GM12878 (cell line): ENCODE measurements at places on chromosomes 2 and 18.

GRCh38 chr2:85868822-85869221 lies 20.0 kb downstream of the ST3GAL5 start:
- no peak for DNase-seq

- DNase-seq, result peak; percentile 20
These were observed 105.4 kb downstream of the KCNH7 start for GRCh38 chr2:162732946-162733698.

DNA sequence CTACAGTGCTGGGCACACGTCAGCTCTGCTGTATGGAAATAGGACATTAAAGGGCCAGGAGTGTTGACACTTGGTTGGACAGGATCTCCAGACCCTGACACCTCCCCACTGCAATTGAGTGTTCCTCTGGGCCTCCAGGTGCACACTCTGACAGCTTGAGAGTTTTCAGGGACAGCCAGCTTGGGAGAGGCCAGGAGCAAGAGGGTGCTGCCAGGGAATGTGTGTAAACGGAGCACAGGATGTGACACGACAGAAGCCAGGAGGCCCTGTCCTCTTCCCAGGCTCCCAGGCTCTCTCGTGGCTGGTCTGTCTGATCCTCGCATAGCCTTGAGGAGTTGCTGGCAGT lies 318.1 kb upstream of the HS6ST1 start:
- DNase-seq, result no peak

GRCh38 chr2:170298861-170299429 lies 121.0 kb downstream of the MYO3B start:
- no peak for DNase-seq

- DNase-seq, result no peak
These were observed 13.6 kb downstream of the CDH2 start for GRCh38 chr18:28163201-28163775.

DNA sequence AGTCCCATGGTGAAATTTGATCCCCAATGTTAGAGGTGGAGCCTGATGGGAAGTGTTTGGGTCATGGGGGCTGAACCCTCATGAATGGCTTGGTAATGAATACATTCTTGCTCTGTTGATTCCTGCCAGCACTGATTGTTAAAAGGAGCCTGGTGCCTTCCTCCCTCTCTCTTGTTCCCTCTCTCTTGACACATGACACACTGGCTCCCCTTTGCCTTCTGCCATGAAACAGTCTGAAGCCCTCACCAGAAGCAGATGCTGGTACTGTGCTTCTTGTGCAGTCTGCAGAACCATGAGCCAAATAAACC lies 30.6 kb upstream of the EPC2 start:
- no peak for DNase-seq

DNA sequence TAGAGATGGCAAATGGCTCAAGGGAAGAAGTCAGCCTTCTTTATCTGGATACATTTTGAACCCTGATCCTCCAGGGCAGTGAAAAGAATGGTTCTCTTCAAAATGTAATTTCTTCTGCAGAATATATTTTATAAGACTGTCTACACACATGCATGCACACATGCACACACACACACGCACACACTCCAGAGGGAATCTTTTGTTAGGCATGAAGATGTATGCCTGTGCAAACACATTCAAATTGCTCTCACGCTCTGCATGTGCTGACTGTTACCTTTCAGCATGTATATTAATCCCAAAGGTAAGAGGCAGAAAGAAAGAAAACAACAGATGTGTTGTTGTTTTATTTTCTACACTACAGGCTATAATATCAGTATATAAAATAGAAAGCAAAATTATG lies 43.2 kb downstream of the SLC5A7 start:
- DNase-seq, result no peak

DNA sequence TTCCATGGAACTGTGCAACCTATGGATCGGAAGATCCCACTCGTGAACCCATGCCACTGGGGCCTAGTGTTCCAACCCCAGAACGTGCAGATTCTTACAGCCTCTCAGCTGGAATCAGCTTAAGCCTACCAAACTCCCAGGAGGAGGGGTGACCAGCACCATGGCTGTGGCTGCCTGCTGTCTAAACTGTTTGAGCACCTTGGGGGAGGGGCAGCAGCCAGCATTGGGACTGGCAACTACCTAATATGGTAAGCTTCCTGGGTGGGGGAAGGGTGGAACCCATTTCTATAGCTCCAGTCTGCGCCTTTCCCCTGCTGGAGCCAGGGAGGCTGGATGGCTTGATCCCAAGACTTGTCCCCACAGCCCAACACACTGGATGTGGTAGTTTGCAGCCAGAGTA lies 10.7 kb upstream of the POLE4 start:
- no peak for DNase-seq

- DNase-seq, result no peak
These were observed 330.9 kb downstream of the RIT2 start for GRCh38 chr18:42784632-42785031.

DNA sequence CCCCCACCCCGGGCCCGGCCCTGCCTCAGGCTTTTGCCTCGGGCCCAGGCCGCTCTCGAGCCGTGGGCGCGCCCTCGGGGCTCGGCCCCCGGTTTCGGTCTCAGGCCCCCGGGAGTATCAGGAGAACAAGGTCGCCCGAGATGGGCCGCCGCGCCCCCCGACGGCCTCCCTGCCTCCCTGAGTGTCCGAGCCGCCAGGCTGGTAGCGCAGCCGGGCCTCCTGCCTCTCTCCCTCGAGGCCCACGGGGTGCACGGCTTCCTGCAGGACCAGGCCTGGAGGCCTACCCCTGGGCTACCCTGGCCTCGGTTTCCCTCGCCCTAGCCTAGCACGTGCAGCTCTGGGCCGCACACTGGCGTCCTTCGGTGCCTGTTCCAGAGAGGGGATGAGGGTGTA lies 8.4 kb downstream of the GBX2 start:
- no peak for DNase-seq

GRCh38 chr2:140199312-140199711 lies 1419.1 kb upstream of the NXPH2 start:
- DNase-seq, result no peak

- no peak for DNase-seq
These were observed 136.9 kb downstream of the PXDN start for GRCh38 chr2:1607236-1607920.

DNA sequence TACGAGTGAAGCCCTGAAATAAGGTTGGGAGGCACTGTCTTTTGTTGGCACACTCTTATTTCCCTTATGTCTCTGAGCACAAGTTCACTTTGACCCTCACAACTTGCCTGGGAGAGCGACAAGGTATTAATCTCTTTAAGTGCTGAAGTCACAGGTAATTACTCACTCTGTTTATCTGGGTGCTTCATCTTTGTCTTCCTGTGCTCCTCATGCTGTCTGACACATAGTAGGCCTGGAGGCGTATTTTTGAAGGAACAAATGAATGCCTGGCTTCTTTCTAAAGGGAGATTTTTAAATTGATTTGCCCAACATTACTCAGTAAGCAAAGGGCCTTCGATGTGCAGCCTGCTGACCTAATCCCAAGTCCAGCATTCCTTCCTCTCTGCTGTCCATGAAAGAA lies 507.1 kb upstream of the TNP1 start:
- no peak for DNase-seq

- no peak for DNase-seq
These were observed 951.3 kb downstream of the TSN start for GRCh38 chr2:122706757-122707223.
